ENCODE measurements at places on chromosomes 6 and 20. TPM values are rescaled to one million over a fixed set of nuclear protein-coding genes. Genes with fewer than 3 reads are reported as not detected.
A peak's percentile ranks its signal among the peaks of the same experiment; 100 is the strongest.

The FOXS1 gene
- not detected for total RNA-seq

The ASIP gene
- total RNA-seq = not detected

The TBXT gene
- total RNA-seq = not detected

GRCh38 chr6:26525838-26526237, 12.3 kb upstream of the HMGN4 start:
- no peak for DNase-seq
- H3K4me3 ChIP-seq = no peak overlapping the region
- H3K27me3 ChIP-seq = no peaks in the 10 kb centered on the region
- H3K36me3 ChIP-seq = no peaks in the 10 kb centered on the region

GRCh38 chr6:40623178-40623577, 36.0 kb upstream of the LRFN2 start:
- no peaks in the 10 kb centered on the region for H3K36me3 ChIP-seq
- no peak overlapping the region for H3K4me3 ChIP-seq
- peaks cover 3% of the 10 kb centered on the region for H3K27me3 ChIP-seq
- no peaks in the 10 kb centered on the region for H3K4me1 ChIP-seq
- no peak overlapping the region for H3K27ac ChIP-seq

DNA sequence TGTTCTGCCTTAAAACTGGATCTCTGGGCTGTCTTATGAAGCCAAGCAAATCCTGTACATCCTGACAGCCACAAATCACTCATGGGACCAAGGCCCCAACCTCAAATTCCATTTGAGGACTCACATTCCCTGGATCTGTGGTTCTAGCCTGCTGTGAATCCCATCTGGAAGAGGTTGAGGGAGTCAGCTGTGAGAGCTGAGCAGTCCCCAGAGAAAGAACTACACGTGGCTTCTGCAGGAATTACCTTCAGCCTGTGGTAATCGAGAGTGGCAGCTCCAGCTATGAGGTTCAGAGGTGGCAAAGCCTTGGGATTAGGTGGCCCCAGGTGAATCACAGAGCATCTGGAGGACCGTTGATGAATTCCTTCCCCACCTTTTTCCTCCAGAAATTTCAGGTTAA, 245.2 kb downstream of the SLC24A3 start:
- no peaks in the 10 kb centered on the region for H3K27me3 ChIP-seq
- DNase-seq = no peak
- no peak overlapping the region for H3K27ac ChIP-seq
- H3K36me3 ChIP-seq = no peaks in the 10 kb centered on the region
- no peak overlapping the region for H3K4me3 ChIP-seq

GRCh38 chr20:62739581-62740285, 31.1 kb downstream of the NTSR1 start:
- no peaks in the 10 kb centered on the region for H3K36me3 ChIP-seq
- no peaks in the 10 kb centered on the region for H3K27me3 ChIP-seq
- H3K4me1 ChIP-seq = peaks cover 48% of the 10 kb centered on the region
- H3K4me3 ChIP-seq = peak overlapping the region; percentile 76
- peak overlapping the region; percentile 81 for H3K27ac ChIP-seq

DNA sequence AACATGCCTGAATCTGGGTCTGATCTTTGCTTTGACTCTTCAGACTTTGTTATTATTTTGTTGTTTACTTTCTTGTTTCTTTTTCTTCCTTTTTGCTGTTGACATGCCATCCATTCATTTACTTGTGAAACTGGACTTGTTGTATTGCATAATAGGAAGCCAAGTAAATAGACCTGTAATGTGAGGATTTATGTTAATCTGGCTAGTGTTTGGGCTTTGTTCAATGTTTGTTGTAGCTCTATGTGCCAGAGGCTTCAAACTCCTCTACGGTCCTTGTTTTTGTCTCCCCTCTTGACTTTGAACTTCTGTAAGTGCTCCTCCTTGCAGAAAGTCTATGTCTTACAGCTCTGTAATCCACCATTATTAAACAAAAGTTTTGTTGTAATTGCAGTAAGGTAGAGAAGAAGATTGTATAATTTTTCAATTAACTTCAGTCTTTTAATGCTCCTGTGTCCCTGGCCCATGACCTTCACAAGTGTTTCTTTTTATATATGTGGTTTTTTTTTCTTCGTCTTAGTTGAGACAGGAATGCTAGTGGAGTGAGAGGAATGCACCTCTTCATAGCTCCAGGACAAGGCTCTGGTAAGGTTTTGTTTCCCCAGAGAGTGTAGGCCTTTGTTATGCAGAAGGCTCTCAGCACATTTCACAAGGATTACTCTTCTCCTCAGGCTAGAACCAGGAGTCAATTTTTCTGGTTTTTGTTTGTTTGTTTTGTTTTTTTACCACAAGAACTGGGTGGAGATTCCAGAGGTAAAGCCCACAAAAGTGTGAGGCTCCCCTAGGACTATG, 1061.8 kb upstream of the CITED2 start:
- no peaks in the 10 kb centered on the region for H3K4me1 ChIP-seq
- H3K27ac ChIP-seq = no peak overlapping the region
- DNase-seq = no peak
- no peaks in the 10 kb centered on the region for H3K36me3 ChIP-seq
- no peak overlapping the region for H3K4me3 ChIP-seq

GRCh38 chr6:47669684-47670513, 28.5 kb upstream of the ADGRF4 start:
- no peak overlapping the region for H3K27ac ChIP-seq
- no peak for DNase-seq
- no peaks in the 10 kb centered on the region for H3K4me1 ChIP-seq
- no peaks in the 10 kb centered on the region for H3K36me3 ChIP-seq

DNA sequence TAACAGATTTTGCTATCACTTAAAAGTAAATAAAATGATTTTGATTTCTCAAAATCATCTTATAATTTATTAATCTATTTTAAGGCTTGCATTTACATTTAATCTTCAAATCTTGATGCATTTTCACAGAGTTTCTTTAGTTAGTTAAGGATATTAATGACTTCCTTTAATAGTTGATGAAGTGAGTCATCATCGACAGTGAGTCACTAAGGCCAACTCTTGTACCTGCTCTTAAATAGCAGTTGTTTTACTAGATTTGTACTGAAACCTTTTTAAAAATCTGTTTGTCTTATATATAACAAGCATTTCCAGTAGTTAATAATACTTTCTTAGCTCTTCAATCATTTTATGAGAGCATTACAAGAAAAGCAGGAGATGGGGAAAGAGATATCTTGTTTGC, 191.7 kb downstream of the ESR1 start:
- H3K4me3 ChIP-seq = no peak overlapping the region
- no peaks in the 10 kb centered on the region for H3K27me3 ChIP-seq
- no peaks in the 10 kb centered on the region for H3K36me3 ChIP-seq
- no peaks in the 10 kb centered on the region for H3K4me1 ChIP-seq
- H3K27ac ChIP-seq = no peak overlapping the region

GRCh38 chr20:46209930-46210671, 92.0 kb downstream of the CD40 start:
- H3K36me3 ChIP-seq = no peaks in the 10 kb centered on the region
- peaks cover 12% of the 10 kb centered on the region for H3K4me1 ChIP-seq
- H3K4me3 ChIP-seq = no peak overlapping the region
- DNase-seq = no peak
- peaks cover 8% of the 10 kb centered on the region for H3K27me3 ChIP-seq

- no peaks in the 10 kb centered on the region for H3K4me1 ChIP-seq
- H3K36me3 ChIP-seq = no peaks in the 10 kb centered on the region
- no peaks in the 10 kb centered on the region for H3K27me3 ChIP-seq
- H3K4me3 ChIP-seq = no peak overlapping the region
- H3K27ac ChIP-seq = no peak overlapping the region
Measured at GRCh38 chr20:4076671-4077070, 61.3 kb upstream of the RNF24 start.

DNA sequence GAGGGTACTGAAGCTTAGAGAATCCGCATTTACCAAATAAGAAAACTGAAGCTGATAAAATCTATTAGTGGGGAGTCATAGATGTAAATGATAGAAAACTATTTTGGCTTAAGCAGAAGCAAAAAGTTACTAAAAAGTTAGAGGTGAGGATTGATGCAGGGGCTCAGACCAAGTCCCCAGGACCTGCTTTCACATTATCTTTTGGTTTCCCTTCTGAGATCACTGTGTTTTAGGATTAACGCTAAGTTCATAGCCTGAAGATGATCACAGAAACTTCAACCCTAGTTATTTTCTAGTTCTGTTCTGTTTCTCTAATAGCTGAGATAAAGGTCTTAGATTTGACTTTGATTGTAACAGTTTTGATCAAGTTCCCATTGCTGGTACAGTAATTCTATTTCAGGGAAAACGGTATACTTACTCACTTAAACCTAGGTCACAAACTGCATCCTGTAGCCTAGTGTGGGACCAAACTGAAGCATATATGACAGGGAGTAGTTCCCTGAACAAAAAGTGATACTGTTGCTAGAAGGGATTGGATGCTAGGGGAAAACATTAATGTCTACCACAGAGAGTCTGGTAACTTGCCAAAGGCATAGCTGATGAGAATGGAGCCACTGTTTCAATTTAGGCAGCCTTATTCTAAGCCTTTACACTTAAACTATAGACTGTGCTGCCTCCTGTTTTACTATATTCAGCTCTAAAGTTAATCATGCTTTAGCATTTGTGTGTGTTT, 13.1 kb downstream of the CYB5R4 start:
- H3K4me1 ChIP-seq = peaks cover 8% of the 10 kb centered on the region
- peaks cover 2% of the 10 kb centered on the region for H3K36me3 ChIP-seq
- no peak overlapping the region for H3K27ac ChIP-seq
- H3K27me3 ChIP-seq = no peaks in the 10 kb centered on the region

- no peak overlapping the region for H3K27ac ChIP-seq
- H3K36me3 ChIP-seq = no peaks in the 10 kb centered on the region
- no peaks in the 10 kb centered on the region for H3K4me1 ChIP-seq
- H3K4me3 ChIP-seq = no peak overlapping the region
- H3K27me3 ChIP-seq = no peaks in the 10 kb centered on the region
Measured at GRCh38 chr20:15807271-15807670, 766.0 kb downstream of the KIF16B start.

DNA sequence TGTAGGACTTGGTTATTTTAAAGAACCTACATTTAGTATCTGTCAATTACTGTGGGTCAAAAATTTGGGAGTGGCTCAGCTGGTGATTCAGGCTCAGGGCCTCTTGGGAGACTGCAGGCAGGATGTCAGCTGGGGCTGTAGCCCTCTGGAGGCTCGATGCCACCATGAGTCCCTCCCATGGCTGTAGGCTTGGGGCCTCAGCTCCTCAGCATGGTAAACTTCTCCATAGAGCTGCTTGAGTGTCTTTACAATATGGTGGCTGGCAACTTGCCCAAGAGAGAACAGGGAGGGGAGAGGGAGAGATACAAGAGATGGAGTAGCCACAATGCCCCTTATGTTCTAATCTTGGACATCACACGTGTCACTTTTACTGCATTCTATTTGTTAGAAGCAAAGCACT, 470.4 kb downstream of the CDH26 start:
- H3K4me1 ChIP-seq = no peaks in the 10 kb centered on the region
- H3K27me3 ChIP-seq = no peaks in the 10 kb centered on the region
- H3K4me3 ChIP-seq = no peak overlapping the region
- H3K27ac ChIP-seq = no peak overlapping the region
- no peaks in the 10 kb centered on the region for H3K36me3 ChIP-seq
- no peak for DNase-seq

DNA sequence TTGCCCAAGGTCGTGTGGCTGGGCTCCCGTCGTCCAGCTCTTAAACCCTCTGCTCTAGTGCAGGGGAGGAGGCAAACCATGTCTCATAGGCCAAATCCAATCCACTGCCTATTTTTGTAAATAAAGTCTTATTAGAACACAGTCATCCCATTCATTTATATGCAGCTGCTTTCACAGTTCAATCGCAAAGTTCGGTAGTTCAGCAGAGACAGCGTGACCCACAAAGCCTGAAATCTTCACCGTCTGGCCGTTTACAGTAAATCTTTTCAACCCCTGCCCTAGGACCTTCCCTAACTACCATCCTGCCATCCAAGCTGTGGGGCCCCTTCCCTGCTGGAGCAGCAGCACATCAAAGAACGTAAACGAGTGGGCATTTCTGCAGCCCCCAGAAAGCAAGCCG, 65.9 kb downstream of the EYA2 start:
- DNase-seq = no peak
- no peaks in the 10 kb centered on the region for H3K27me3 ChIP-seq
- H3K27ac ChIP-seq = no peak overlapping the region
- H3K4me1 ChIP-seq = no peaks in the 10 kb centered on the region
- no peaks in the 10 kb centered on the region for H3K36me3 ChIP-seq

DNA sequence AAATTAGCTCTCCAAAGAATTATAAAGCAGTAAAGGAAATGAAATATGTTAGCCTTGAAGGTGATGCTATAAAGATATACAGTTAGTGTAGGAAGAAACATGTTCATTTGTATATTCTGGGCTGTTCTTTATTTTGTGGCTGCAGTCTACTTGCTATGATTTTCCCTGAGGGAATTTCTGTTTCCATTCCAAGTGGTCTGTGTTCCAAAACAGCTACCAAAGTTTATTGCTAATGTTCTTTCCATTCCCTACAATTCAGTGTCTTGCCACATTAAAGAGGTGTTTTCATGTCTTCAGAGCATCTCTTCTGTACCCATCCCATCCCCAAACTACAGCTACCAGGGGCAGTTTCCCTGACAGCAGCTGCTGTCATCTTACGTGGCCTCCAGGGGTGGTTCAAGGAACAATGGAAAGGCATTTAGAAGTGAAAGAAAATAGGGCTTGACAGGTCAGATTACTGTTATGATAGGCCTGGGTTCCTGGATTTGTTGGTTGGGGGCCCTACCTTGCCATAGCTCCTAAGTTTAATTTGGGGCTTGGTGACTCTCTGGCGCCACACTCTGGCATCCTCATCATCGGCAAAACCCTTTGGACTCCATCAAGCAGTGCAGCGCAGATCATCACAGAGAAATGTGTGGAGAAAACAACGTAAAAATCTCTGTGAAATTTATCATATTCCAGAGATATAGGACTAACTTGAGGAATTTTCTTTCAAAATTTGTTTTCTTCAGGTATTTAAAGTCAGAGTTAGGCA, 33.8 kb upstream of the AIG1 start:
- no peaks in the 10 kb centered on the region for H3K27me3 ChIP-seq
- no peak overlapping the region for H3K27ac ChIP-seq
- H3K4me1 ChIP-seq = no peaks in the 10 kb centered on the region
- no peaks in the 10 kb centered on the region for H3K36me3 ChIP-seq
- no peak overlapping the region for H3K4me3 ChIP-seq
- peak; percentile 40 for DNase-seq

DNA sequence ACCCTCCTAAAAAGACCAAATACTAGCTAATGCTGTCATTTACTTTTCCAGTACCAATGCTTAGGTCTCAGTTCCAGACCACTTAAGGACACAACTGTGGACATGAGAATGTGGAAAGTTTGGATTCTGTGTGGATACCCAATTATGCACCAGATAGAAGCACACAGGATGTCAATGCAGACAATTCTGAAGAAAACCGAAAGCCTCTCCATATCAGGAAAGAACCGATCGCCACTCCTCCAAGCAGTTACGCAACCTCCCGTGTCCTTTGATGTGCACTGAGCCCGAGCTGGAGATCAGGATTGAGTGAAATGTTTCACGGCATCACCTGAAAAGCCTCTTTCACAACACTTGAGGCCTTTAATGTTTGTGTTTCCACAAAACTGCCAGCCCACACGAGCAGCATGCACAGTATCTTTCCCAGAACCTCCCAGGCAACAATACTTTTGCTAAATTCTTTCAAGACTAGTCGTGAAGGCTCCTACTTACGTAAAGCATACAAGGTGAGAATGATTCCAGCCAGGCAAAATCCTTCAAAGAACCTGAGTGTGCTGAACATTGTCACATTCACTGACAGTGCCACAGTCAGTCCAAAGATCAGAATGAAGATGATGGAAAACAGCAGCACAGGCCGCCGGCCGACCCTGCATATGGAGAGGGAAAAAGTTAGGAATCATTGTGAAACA, 47.0 kb downstream of the SLC22A23 start:
- H3K27ac ChIP-seq = no peak overlapping the region
- H3K4me3 ChIP-seq = no peak overlapping the region
- H3K4me1 ChIP-seq = no peaks in the 10 kb centered on the region

All from CD8-positive, alpha-beta memory T cell (primary cell).